ENCODE measurements at places on chromosomes 1 and 21.

DNA sequence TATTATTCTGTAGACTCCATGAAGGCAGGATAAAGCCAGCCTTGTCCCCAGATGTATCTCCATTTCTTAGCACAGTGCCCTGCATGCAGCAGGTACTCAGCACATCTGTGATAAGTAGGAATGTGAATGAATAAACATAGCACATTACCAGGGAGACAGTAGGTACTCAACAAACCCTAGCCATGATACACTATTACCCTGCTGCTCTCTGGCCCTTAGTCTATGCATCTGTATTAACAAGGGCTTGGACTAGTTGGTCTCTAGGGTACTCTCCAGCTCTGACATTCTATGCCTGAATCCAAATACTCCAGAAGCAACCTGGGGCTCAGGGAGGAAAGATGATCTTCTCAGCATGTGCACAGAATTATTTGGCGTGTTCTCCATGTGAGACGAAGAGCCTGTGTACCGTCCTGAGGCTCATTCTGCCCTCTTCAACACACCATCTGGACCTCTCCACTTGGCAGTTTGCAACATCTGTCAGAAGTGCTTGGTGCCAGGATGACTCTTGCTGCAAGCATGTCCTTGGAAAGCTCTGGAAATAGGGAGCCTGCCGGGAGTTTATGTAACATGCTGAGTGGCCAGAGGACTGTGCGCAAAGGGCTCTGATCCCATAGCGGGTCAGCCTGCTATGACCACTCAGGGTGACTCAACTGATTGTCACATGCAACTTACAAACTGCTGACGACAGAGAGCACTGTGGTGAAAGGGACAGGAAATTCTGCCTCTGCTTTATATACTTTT lies 228.2 kb upstream of the USP24 start:
- peak; percentile 20 for DNase-seq

DNA sequence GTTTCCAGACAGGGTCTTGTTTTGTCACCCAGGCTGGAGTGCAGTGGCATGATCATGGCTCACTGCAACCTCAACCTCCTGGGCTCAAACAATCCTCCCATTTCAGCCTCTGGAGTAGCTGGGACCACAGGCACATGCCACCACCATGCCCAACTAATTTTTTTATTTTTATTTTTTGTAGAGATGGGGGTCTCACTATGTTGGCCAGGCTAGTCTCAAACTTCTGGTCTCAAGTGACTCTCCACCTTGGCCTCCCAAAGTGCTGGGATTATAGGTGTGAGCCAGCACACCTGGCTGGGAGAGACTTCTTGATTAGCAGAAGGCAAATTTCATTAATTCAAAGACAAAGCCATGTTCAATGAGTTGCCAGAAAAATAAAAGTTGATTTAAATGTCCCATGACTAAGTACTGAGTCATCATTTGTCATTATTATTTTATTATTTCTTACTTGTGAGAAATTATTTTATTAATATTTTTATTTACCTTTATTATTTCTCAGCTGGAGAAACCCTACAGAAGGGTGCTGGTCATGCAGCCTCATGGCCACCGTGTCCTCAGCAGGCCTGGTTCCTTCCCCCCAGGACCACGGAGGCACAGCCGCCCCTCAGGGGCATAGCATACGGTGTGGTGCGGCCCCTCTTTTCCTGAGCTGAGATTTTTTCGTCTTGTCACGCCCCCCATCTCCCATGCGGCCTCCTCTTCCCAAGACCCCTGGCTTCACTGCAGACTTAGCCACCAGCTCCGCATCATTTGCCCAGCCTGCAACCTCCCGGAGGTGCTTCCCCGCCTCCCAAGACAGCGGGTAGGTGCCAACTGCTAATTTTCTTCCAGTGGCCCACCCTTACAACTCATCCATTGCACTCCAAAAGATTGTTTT lies 55.3 kb upstream of the SIM2 start:
- DNase-seq: no peak

GRCh38 chr1:209554761-209555611 lies 28.5 kb upstream of the CAMK1G start:
- DNase-seq: no peak

- DNase-seq: no peak
Measured at GRCh38 chr1:1669468-1670440, 10.9 kb upstream of the CDK11B start.

- DNase-seq: peak; percentile 53
Measured at GRCh38 chr1:178060789-178061556, 32.9 kb upstream of the RASAL2 start.

DNA sequence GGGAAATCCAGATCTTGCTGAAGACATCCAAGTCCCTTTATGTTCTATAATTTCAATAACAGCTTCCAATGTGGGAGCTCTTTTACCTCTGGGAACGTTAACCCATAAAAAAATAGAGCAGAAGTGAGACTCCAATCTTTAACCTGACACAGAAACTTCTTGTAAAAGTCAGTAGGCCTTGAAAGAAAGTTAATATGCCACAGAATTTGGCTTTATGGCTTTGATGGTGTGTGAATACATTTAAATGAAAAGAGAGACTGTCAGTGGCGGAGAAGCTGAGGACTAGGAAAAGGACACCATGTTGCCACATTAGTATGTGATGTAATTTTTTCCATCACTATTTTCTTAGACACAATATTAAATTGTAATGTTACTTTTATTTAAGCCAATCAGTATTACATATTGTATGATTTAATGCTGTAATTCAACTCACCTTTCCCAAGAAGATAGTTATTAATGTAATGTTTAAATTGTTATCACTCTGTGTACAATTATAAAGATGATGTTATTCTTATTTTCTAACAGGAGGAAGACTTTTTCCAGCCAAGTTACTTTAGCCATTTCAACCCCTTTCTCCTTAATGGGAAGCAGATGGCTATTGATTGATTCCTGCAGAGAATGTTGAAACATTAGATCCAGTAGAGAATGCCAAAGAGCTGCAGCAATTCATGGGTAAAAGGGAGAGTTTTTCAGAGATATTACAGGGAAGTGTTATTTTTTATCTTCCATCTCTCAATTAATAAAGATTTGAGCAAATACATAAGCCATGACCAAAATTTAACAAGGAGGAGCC lies 17.5 kb upstream of the CLDN8 start:
- no peak for DNase-seq

- DNase-seq: no peak
Measured at GRCh38 chr1:174519844-174520243, 72.1 kb downstream of the GPR52 start.

DNA sequence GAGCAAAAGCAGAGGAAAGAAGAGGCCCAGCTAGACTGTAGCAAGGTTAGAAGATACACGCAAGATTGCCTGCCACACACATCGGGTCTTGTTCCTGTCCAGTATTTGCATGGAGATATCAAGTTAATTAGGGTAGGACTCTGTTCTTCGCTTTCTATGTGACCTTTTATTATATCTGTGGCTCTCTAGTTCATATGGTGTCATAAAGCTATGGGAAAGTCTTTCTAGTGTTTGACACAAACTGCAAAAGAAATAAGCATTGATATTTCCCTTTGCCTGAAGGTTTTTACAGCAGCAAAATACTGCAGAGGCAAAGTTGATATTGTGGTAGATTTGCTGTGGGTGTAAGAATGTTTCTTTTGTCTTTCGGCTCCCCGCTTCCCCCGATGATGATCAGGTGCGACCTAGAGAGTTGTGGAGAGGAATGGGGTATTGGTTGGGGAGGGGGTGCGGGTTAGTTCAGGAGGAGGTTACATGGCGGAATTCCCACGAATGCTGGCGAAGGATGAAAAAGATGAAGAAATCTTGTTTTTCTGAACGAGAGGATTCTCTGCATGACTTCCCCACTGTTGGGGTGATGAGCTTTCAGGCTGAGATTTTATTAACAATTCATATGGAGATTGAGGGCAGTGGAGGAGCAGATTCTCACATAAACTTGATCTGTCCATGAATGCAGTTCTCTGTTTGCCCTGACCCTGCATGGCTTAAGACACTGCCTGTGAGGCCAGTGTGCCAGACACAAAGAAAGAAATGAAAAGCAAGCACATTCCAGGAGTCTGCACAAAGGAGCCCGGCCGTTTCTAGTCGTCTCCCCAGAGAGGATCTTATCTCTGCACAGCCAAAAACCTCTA lies 550.2 kb downstream of the USP25 start:
- peak; percentile 11 for DNase-seq

Data from urothelium cell line (cell line).